Right ventricle myocardium superior (tissue), 1 donor: ENCODE measurements at places on chromosomes 1 and 21. TPM values are rescaled to one million over a fixed set of nuclear protein-coding genes. Genes with fewer than 3 reads are reported as not detected.

Gene CRYAA
- not detected for total RNA-seq

Gene C1orf185
- total RNA-seq = not detected

Gene PDE4B
- 10.6 TPM for total RNA-seq

Gene NKAIN1
- total RNA-seq = not detected

Gene CACHD1
- 4.2 TPM for total RNA-seq

Gene LDLRAD1
- total RNA-seq = not detected

Gene GUCA2B
- total RNA-seq = not detected

Gene PTGER3
- total RNA-seq = 1.3 TPM

Gene NAXE
- 115 TPM for total RNA-seq

DNA sequence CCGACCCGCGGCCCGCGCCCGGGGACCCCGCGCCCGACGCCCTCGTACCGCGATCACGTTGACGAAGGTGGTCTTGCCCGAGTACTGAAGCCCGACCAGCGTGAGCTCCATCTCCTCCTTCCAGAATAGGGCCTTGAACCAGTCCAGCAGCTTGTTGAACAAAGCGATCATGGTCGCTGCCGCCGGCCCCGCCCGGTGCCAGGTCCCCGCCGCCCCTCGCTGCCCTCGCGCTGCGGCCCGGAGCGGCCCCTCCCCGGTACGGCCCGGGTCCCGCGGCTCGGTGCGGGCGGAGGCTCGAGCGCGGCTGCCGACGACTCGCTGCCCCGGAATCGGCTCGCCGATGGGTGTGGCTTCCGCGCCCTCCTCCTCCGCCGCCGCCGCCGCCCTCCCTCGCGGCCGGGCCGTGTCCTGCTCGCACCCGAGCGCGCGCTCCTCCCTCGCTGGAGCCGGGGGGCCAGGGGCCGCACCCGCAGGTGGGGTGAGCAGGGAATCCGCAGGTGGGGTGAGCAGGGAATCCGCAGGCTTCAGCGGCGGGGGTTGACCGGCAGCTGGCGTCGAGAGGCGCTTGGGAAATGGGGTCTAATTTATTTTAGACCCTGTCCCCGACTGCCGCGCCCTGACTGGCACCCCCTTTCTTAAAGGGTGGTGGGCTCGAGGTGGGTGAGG lies at the start of gene ARL8A:
TSS of gene ARL8A (minus strand) at position 336 of the 666 bp plus-strand sequence. CDS start at position 171, 165 bp downstream.
- DNase-seq = peak; percentile 86

DNA sequence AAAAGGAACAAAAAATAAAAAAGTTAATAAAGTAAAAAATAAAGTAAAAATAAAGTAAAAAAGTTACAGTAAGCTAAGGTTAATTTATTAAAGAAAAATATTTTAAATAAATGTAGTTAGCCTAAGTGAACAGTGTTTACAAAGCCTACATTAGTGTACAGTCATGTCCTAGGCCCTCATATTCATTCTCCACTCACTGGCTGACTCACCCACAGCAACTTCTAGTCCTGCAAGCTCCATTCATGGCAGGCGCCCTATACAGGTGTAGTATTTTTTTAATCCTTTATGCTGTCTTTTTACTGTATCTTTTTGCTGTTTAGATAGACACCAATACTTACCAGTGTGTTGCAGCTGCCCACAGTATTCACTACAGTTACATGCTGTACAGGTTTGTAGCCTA lies 12.4 kb downstream of the ADAR start:
- DNase-seq = no peak

GRCh38 chr1:26070296-26070962 lies 3.0 kb upstream of the TRIM63 start:
- no peak for DNase-seq

- no peak for DNase-seq
These were observed 67.1 kb downstream of the HIVEP3 start for GRCh38 chr1:41851589-41851988.

DNA sequence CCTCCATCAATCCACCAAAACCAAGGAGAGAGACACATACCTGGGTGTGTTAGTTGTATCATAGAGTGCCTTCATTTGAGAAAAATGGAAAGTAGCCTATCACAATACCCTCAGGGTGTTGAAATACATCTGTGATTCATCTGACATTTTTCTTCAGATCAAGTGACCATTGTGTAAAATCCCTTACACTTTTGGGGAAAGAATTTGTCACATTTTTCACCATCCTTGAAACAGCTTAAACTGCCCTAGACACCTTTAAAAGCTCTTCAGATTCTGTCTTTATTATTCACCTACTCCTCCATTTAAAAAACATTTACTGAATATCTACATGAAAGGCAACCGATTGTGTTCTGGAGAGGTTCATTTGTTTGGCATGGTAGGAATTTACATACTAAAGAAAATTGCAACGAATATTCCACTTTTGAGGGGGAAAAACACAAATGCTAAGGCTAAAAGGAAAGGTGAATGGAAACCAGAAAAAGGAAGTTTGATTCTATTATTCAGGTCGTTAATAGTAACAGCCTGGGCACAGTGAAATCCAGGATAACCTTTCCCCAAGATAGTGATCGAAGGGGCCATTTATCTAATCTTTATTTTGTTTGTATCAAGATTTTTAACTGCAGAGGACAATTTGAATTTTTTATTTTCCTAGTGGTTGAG lies 70.4 kb upstream of the SAMSN1 start:
- DNase-seq = no peak

- no peak for DNase-seq
These were observed 151.1 kb upstream of the CAMK1G start for GRCh38 chr1:209432443-209432825.

- DNase-seq = no peak
These were observed 194.0 kb downstream of the TOMM20 start for GRCh38 chr1:234934611-234935033.

DNA sequence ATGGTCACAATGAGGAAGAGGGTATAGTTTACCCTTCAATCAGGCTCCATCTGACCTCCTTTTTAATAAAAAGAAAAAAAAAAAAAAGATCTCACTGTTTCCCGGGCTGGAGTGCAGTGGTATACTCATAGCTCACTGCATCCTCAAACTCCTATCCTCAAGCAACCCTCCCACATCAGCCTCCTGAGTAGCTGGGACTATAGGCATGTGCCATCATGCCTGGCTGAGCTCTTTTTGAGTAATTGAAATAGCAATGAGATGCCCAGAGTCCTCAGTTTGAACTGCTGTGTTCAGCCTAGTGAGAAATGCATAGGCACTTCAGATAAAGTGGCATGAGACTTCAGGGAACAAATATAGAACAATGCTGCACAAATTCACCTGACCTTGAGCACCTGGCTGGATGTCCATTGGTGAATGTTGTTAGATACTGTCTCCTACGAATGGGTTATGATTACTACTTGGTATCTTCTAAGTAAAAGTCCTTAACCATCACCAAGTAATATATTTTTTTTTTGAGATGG lies 67.6 kb downstream of the NR5A2 start:
- no peak for DNase-seq

- DNase-seq = no peak
These were observed 76.3 kb downstream of the UCK2 start for GRCh38 chr1:165903672-165904071.

DNA sequence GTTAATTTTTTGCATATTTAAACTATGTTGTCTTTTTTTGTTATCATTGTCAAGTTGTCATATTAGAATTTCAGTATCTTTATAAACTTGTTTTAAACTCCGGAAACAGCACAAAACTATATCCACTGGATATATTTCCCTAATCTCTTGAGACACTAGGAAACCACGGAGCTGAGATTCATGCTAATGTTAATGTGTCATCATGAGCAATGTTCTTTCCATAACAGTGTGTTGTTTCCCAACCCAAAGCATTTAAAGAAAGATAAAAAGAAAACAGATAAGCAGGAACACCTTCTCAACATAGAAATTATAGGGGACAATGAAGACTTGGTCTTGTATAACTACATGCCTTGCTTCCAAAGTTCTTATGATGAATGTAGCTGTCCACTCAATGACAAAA lies 626.2 kb upstream of the TMPRSS15 start:
- no peak for DNase-seq

DNA sequence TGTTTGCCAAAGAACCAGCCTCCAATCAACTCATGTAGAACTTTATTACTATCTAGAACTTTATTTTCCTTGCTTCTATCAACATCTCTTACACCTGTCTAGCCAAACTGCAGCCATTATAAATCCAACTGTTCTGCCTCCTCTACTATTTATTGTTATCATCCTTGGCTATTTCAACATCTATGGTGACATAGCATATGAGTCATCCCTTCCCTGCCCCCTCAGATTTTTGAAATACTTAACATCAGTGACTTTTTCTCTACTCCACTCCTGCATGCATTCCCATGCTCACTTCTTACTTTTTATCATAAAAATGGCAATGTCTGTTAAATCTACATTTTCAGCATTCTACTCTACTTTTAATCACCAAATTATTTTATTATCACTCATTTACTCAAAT lies 544.9 kb upstream of the NEGR1 start:
- DNase-seq = no peak

DNA sequence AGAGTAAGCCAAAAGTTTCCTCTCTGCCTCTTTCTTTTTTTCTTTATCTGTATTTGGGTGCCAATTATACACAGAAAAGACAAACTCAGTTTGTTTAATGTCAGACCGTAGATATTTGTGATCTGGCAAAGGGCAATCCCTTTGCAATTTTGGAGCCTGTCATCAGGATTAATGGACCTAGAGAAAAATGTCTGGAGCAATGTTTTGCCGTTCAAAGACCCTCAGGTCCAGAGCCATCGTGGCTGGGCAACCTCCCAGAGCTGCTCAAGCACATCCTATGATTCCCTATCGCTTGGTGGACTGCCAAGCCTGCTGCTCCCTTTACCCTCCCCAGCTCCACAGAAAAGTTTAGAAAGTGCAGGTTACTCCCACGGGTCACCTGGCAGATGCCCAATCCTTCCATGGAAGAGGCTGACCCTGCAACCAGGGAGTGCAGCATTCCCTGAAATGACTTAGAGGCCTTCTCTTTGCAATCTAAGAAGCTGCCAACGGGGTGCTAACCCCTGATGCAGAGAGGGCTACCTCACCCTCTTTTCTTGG lies 112.5 kb upstream of the NGF start:
- DNase-seq = no peak

DNA sequence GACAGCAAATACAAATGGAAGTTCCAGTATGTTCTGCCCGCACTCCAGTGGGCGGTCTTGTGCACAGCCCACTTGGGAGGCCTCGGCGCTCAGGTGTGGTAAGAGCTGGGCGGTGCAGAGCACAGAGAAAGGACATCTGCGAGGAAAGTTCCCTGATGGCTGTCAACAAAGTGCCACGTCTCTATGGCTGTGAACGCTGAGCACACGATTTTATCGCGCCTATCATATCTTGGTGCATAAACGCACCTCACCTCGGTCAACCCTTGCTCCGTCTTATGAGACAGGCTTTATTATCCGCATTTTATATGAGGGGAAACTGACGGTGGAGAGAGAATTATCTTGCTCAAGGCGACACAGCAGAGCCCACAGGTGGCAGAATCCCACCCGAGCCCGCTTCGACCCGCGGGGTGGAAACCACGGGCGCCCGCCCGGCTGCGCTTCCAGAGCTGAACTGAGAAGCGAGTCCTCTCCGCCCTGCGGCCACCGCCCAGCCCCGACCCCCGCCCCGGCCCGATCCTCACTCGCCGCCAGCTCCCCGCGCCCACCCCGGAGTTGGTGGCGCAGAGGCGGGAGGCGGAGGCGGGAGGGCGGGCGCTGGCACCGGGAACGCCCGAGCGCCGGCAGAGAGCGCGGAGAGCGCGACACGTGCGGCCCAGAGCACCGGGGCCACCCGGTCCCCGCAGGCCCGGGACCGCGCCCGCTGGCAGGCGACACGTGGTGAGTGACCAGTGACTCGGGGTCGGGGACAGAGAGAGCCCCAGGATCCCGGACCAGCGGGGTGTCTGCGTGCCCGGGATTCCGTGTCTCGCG lies at the start of gene IL12RB2:
TSS of gene IL12RB2 (plus strand) at position 623 of the 810 bp plus-strand sequence. CDS start 12,496 bp downstream, outside the sequence.
- DNase-seq = peak; percentile 39

GRCh38 chr21:26374817-26375216 lies 198.3 kb downstream of the CYYR1 start:
- DNase-seq = no peak

- DNase-seq = no peak
These were observed 688 bp downstream of the PRXL2B start for GRCh38 chr1:2587071-2587859.

DNA sequence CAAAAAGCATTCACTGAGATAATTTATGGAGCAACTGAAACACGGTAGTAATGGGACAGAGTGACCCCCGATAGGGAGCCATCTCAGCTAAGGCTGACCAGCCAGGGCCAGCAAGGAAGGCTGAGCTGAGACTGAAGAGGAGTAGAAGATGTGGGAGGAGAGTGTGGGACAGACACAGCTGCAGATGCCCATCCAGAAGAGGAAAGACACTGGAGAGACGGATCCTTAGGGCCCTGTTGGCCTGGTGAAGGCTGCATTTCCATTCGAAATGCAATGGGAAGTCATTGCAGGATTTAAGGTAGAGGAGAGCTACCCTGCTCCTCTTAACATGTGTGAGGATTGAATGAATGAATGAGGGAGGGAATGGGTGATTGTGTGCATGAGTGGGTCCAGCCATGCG lies 44.0 kb upstream of the LRP8 start:
- DNase-seq = no peak

DNA sequence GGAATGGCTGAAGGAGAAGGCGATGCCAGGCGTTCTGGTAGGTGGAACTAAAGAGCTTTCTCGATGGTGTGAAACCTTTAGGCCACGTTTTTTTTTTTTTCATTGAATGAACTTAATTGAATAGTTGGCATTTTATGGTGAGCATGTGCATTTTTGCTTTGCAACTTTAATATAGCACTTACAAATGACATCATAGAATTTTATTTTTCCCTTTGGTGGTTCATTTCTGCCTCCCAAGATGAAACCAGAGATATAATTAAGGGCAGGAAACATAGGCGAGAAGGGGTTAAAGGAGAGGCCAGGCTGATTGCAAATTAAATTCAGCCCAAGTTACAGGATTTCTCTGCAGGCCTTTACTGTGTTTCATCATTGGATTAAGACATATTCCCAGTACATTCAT lies 85.5 kb upstream of the L1TD1 start:
- DNase-seq = no peak

DNA sequence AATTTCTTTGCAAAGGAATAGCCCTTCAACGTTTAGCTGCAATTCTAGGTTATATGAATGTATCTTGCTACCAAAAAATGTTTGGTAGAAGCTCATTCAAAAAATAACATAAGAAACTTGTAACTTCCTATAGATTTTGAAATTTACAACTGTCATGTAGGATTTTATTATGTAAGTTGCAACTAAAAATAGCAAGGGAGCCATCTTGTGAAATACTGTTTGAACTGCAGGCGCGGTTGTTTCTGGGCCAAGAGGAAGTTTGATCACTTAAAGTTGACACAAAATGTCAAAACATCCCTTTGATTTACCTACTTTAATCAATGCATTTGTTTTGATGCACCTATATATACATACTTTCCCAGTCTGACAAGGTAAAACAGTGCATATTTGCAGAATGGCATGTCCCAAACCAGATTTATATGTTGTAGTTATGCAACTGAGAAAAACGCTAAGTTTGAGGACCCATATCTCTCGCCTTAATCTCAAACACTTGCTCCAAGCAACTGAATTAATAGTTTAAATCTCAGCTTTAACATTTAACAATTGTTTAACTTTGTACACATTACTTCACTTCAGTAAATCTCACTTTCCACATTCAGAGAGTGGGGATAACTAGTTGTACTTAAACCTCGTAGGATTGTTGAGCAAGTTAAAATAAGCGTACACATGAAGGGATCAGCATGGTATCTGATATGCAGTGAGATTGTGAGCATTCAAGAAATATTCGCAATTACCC lies 63.9 kb downstream of the KCNK2 start:
- DNase-seq = no peak
